ENCODE measurements at places on chromosomes 6 and 20.

GRCh38 chr6:161133963-161134362 is 139.9 kb downstream of the AGPAT4 start:
- DNase-seq, result no peak

- DNase-seq, result no peak
Observed at GRCh38 chr6:128719786-128720185, 163.2 kb upstream of the LAMA2 start.

DNA sequence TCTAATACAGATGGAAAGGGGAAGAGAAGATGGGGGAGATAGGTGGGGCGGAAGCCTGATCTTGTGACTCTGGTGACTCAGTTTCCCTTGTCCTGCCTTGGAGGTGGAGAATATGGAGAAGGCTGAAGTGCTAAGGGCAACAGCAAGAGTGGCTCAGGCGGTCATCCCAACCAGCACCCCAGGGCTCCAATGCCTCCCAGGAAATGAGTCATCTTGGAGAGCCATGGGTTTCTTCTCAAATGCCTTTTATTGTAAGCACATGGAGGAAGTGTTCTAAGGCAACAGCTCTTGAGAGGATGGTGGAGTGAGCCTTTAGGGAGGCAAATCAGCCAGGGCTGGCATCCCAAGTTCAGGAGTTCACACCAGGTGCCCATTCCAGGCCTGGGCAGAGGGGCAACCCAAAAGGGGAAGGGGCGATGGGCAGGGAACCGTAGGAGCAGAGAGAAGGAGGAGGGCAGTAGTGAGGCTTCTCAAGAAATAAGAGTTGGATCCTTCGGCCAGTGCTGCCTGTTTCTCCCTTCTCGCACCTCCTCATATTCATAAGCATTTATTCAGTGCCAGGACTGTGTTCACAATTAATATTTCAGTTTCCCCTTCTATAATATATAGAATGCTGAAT is 13.2 kb upstream of the AHCY start:
- no peak for DNase-seq

GRCh38 chr20:45355209-45356084 is 7.2 kb upstream of the SDC4 start:
- DNase-seq, result no peak

GRCh38 chr6:132063738-132064137 is 112.6 kb upstream of the CCN2 start:
- no peak for DNase-seq
